Left renal pelvis (tissue), 4 donors: ENCODE measurements at places on chromosomes 13 and 19. TPM values are rescaled to one million over a fixed set of nuclear protein-coding genes. Genes with fewer than 3 reads are reported as not detected.

The ZNF813 gene
- 6.4 TPM for polyA plus RNA-seq

The ZNF835 gene
- 4.6 TPM for polyA plus RNA-seq

The LILRB5 gene
- polyA plus RNA-seq, result 2.4 TPM

The CGB5 gene
- polyA plus RNA-seq, result 0.18 TPM

The TEX26 gene
- 1.1 TPM for polyA plus RNA-seq

The CGB3 gene
- not detected for polyA plus RNA-seq

The ATP7B gene
- polyA plus RNA-seq, result 6.6 TPM

The TMEM255B gene
- 6.5 TPM for polyA plus RNA-seq

The SLITRK6 gene
- polyA plus RNA-seq, result 6.9 TPM

The CDC42EP5 gene
- 26.7 TPM for polyA plus RNA-seq

The CCDC169 gene
- 6.2 TPM for polyA plus RNA-seq

The ESD gene
- 255 TPM for polyA plus RNA-seq

The A1BG gene
- 1.9 TPM for polyA plus RNA-seq

- no peak for DNase-seq
These were observed 210.0 kb downstream of the IRS2 start for GRCh38 chr13:109576331-109576813.

GRCh38 chr13:110312339-110313031, 5.4 kb downstream of the COL4A2 start:
- DNase-seq, result no peak

GRCh38 chr19:47713046-47714021, at the start of gene EHD2:
TSS of gene EHD2 (plus strand) at chr19:47713422. CDS start at chr19:47716613, 3,191 bp downstream.
- DNase-seq, result no peak

DNA sequence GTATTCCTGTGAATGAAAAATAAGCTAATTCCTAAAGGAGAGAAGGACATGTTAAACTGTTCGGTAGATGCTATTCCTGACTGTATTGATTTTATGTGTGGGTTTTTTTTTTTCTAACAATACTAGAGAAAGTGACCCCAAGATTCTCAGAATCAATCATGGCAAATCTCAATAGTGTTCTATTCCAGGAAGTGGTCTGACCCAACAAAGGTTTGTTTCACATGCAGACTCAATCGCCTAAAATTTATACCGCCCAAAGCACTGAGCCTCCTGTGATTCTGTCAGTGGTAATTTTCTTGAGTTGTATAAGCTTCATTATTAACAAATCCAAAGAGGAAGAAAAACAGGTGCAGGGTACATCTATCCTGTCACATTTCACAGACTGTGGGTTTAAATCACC, 293.7 kb downstream of the SUCLA2 start:
- no peak for DNase-seq

GRCh38 chr19:58217069-58217481, 11.6 kb upstream of the ZNF544 start:
- no peak for DNase-seq

DNA sequence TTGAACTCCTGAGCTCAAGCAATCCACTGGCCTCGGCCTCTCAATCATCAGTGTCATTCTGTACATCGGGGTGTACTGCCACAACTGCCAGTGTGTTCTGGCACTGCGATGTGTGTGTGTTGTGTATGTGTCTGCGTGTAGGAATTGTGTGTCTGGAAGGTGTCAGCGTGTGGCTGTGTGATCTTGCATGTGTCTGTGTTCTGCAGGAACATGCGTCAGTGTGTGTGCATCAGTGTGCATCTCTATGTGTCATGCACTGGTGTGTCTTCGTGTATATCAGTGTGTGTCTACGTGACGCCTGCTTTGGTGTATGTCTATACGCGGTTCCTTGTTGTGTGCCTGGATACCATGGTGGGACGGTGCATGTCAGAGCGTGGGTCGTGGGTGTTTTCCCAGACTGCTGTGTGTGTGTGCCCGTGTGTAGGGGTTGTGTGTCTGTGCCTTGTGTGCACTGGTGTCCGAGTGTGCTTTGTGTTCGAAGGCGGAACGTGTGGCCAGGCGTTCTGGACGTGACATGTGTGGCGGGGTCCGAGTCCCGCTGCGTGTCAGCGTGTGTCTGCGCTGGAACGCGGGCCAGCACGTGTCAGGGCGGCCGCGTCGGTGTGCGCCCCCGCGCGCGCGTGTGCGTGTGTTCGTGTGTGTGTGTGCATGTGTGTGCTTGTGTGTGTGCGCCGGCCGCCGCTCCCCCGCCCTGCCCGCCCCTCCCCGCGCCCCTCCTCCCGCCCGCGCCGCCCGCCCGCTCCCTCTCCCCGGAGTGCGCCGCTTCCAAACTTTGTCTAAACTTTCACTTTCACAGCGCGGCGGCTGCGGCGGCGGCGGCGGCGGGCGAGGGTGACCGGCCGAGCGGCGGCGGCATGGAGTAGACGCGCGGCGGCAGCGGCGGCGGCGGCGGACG, at the start of gene NFIX:
Gene NFIX, plus strand, starts transcription at position 775 of the 895 bp plus-strand sequence. CDS start 363 bp downstream, outside the sequence.
- no peak for DNase-seq

GRCh38 chr13:47146991-47147811, 250.3 kb upstream of the HTR2A start:
- no peak for DNase-seq

- no peak for DNase-seq
These were observed 747.7 kb downstream of the PCDH17 start for GRCh38 chr13:58379221-58379620.

- no peak for DNase-seq
These were observed 9.0 kb upstream of the STRN4 start for GRCh38 chr19:46755077-46755852.

DNA sequence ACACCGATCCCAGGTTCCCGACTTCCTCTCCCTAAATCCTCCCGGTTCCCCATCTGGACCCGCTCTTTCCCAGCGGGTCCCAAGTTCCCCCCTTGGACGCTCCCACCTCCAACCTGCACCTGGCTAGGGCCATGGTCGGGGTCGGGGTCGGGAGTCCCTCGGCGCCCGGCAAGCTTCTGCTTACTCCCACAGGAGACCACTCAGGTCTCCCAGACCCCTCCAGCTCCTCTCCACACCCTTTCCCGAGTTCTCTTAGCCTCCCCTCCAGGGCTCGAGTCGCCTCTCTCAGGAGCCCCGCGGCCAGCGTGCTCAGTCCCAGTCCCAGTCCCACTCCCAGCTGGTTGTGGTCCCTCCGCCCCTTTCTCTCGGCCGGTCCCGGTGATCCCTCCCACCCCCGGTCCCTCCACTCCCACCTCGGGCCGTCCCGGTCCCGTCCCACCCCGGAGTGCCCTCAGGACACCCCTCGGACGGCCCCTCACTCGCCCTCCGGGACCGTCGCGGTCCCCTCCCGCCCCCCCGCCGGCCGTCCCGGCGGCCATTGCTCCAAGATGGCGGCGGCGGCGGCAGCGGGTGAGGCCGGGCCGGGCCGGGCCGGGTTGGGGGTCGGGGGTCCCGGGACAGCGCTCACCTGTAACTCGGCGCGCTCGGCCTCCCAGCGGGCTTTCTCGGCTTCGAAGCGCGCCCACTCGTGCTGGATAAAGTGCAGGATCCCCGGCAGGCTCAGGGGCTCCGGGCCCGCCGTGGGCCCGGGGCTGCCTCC, at the start of gene FKRP:
Gene FKRP, plus strand, starts transcription at position 537 of the 760 bp plus-strand sequence. CDS start 9,394 bp downstream, outside the sequence.
- no peak for DNase-seq

GRCh38 chr19:36436531-36436930, 18.1 kb upstream of the ZFP82 start:
- DNase-seq, result no peak

GRCh38 chr13:71408416-71408815, 458.6 kb downstream of the DACH1 start:
- no peak for DNase-seq

DNA sequence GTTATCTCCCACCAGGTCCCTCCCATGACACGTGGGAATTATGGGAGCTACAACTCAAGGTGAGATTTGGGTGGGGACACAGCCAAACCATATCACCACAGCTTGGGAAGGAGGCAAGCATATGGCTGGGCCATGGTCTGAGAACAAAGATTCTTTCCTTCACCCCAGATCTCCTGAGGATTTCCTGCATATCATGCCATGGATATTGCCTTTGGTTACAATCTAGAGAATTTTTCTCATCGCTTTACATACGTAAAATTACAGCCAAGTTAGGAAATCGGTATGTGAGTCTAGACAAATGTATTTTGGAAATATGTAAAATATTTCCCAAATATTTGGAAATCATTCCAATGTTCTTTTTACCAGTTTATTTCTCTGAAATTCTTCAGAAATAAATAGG, 398.3 kb downstream of the RFC3 start:
- DNase-seq, result no peak

DNA sequence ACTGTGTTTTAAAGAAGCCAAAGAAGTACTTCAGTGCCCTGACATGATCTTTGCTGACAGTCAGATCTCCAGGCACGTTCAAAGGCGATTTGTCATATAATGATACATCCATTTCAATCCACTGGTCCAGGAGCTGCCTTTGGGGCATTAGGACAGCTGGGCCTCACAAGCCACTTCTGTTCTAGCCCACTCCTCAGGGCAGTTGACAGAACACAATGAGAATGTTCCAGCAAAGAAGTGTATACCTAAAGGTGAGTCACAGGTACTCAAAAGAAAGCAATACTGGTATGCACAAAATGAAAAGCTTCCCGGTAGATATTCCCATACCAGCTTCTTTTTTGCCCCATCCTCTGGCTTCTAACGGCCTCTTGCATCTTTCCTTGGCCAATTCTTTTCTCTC, 12.5 kb upstream of the MAP3K10 start:
- no peak for DNase-seq

- DNase-seq, result no peak
These were observed 8.8 kb downstream of the GTPBP3 start for GRCh38 chr19:17346109-17346671.

- DNase-seq, result no peak
These were observed 4.3 kb downstream of the BBC3 start for GRCh38 chr19:47226426-47227351.

DNA sequence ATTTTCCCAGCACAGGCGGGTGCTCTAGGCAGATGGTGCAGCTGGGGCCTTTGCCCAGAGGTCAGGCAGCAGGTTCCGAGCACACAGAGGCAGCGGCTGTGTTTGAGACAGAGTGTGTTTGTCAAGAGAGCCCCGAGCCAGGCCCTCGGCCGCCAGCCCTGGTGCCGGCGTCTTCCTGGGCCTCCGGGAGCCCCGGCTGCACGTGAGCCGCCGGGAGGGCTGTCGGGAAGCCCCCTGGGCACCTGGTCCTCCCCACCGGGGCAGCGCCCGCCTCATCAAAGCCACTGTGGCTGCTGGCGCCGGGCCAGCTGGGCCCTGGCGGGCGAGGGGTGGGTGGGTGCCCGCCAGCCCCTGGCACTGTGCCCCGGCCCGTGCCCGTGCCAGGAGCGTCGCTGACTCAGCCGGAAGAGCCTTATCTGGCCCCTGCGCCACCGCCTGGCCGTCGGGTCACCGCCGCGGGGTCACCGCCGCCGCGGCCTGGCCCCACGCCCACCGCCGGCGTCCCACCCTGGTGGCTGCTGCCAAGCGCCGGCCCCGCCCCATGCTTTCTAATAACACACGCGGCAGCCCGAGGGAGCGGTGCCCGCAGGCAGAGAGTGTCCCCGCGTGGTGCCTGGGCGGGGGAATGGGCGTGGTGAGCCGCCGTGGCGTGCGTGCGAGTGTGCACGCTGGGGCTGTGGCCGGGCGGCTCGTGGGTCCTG, 14.9 kb downstream of the ARID3A start:
- no peak for DNase-seq

DNA sequence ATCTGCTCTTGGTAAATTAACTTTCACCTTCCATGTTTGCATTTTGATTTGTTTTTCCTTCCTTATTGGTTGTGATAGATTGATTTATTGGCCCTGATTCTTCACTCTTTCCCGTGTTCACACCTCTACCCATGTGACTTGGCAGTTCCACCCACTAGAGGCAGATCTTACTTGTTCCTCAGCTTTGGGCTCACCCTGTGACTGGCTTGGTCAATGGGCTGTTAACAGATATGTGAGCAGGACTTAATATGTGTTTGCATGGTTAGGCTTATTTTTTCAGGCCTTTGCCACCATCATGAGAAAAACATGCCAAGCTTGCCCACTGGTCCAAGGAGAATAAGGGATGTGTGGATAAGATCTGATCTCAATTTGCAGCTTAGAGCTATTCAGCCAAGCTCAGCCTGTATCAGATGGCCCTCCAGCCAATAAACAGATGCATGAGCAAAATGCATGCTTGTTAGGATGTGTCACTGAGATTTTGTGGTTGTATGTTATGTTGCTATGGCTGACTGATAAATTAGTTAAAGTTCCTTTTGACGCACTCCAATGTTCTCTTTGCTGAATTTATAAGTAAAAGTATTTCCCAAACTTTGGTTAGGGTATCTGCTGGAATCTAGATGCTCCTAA, 48.0 kb downstream of the RGCC start:
- no peak for DNase-seq

- DNase-seq, result no peak
These were observed 802 bp upstream of the FREM2 start for GRCh38 chr13:38685974-38686576.

- no peak for DNase-seq
These were observed 53.2 kb upstream of the RFC3 start for GRCh38 chr13:33764716-33765115.

DNA sequence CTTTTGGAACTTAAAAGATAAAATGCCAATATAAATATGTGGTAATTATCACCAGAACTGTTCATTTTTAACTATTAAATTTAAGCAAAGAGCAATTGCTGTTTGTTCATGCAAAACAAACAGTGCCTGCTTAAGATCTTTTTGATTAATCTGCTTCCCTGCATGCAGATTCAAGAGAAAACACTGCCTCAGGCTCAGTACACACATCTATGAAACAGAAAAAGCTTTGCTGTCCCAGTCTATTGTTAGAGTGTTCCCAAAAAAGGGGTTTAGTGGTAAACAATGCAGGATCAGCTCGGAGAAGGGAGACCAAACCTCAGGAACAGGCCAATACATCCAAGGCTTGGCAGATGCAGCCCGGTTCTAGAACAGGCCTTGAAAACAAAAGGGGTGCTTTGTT, 49.3 kb upstream of the TDRD3 start:
- no peak for DNase-seq

DNA sequence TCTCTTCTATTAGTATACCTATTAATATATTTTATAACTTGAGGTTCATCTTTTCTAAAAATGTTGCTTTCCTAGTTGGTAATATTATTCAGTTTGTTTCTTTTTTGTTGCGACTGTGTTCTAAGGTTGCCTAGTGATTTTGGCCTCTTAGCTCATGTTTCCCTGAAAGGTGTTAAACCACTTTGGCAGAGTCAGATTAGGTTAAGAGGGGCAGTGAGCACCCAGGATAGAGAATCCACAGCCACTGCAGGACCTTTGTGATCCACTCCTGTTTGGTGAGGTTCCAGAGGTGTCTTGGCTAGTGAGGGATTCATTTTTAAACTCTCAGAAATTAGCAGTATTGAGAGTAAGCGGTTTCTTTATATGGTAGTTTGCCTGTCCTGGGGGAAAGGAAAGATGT, 14.9 kb upstream of the GPR18 start:
- DNase-seq, result no peak
